ENCODE measurements at places on chromosomes 7 and 10.

GRCh38 chr10:79026341-79026761, 42.4 kb upstream of the ZMIZ1 start:
- DNase-seq: no peak

DNA sequence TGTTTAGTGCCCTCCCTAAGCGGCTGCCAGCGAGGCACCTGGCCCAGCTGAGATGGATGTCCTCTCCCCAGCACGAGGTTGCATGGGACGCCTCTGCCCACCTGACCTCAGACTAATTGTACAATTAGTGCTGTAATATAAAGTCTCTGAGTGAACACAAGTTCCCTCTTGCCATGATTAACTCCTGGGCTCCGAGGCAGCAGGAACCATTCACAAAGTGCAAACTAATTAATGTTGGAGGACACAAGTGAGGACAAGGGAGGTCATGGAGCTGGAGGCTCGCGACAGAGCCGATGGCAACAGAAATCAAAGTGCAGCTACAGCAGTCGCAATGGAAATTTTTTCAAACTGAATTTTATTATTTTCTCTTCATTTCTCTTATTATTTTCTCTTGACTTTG, 156.6 kb upstream of the ADARB2 start:
- no peak for DNase-seq

GRCh38 chr7:154990964-154991540, 11.9 kb downstream of the PAXIP1 start:
- no peak for DNase-seq

DNA sequence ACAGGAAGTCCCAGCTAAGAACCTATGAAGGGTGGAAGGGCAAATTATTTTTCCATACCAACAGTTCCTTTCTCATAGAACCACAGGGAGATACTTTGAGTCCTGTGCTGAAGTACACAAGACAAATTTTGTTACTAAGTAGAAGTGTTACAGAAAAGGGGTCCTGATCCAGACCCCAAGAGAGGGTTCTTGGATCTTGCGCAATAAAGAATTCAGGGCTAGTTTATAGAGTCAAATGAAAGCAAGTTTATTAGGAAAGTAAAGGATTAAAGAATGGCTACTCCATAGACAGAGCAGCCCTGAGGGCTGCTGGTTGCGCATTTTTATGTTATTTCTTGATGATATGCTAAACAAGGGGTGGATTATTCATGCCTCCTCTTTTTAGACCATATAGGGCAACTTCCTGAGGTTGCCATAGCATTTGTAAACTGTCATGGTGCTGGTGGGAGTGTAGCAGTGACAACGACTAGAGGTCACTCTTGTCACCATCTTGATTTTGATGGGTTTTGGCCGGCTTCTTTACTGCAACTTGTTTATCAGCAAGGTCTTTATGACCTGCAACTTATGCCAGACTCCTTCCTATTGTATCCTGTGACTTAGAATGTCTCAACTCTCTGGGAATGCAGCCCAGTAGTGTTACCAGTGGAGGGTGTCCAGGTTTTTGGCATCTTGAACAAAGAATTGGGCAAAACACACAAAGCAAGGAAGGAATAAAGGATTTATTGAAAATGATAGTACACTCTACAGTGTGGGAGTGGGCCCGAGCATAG, 409.4 kb downstream of the SH2D4B start:
- no peak for DNase-seq

DNA sequence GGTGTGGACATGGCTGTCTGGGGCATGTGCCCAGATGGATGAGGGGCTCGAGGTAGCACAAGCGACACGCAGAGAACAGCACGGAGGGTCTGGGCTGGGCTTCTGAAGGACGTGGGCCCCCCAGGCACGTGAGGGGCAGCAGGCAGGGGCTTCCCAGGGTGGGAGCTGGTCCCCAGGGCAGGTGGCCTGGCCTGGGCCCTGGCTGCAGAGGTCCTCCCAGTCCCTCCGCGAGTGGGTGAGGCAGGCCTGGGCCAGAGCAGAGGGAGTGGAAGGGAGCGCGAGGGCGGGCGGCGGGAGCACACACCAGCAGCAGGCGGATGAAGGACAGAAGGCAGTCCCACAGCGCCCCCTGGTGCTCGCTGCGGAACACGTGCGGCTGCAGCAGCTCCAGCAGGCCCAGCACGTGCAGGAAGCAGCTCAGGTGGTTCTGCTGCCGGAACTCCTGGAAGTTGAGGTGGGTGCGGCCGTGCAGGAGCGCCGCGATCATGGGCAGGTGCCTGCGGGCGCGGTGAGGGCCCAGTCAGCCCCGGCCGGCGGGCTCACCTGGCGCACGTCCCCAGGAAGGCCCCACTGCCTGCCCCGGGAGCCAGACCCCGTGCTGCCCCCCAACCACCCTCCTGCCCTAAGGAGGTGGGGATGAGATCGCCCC, 14.7 kb upstream of the MICALL2 start:
- DNase-seq: peak; percentile 83

DNA sequence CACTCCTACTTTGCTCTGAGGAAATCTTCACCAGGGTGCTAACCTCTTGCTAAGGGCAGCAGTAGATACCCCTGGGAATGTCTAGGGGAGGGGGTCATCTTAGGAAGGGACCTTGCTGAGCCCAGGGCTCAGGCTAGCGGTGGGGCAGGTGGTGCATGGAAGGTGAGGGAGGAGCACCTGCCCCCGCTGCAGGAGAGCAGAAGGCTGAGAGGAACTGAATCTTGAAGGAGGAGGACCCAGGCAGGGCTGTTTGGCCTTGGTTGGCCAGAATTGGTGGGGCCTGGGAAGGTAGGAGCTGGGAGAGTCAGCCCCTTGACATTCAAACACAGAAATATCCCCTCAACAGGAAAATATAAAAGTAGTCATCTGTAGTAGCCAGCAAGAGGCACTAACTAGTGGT, 7.0 kb downstream of the CALHM3 start:
- no peak for DNase-seq

- no peak for DNase-seq
These were observed 101.2 kb downstream of the NRP1 start for GRCh38 chr10:33233221-33233620.

- no peak for DNase-seq
These were observed 38.5 kb downstream of the MCU start for GRCh38 chr10:72730479-72730878.

DNA sequence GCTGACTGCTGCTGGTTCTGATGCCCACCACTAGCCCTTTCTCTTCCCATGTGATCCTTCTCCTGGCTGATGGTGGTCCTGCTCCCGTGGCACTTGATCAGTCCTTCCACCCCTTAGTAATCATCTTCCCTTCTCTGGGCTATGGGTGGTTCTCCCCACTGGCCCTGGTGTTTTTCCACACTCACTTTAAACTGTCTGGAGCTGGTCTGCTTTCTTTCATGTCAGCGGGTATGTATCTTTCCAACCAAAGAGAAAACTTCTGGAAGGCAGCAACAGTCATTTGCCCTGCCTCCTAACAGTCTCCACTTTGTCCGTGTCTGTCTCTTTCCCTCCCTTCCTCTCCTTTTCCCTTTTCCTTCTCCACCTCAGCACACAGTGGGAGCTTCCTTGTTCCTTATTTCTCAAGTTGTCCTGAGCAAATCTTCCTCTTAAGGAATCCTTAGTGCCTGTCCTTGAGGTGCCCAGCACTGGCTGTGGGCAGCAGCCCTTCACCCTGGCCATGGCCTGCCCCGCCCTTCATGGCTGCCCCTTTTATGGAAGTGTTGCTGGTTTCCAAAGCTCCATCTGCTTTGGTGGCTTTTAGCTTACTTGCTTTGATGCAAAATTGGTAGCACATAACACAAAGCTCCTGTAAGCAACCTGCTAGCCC, 189.0 kb downstream of the TCF7L2 start:
- no peak for DNase-seq

GRCh38 chr10:118171861-118172260, 125.1 kb upstream of the RAB11FIP2 start:
- DNase-seq: no peak

DNA sequence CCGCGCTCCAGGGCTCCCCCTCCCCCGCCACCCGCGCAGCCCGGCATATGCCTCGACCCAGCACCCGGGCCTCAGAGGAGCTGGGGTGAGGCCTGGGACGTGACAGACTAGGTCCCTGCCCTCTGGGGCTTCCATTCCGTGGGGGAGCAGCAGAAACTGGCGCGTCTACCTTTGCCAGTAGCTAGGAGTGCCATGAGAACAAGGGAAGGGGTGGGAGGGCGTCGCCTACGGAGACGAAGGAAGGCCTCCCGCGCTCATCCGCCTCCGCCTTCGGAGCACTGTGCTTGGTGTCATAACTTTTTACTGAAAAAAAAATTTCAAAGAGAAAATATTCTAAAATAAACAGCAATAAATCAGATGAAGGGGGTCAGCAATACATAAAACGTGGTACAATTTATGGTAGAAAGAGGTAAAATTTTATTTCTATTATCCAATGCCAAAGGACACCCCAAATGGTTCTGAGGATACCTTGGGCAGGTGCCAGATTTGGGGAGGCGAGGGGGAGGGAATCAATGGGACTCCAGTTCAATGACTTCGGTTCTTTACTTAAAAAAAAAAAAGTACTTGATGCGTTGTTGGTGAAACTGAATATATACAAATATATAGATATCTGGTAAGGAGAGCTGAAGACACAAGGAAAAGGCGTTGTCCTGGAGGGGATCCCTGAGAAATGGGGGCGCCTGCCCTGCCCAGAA, 35.1 kb upstream of the GRID1 start:
- DNase-seq: no peak

GRCh38 chr7:44278451-44279161, 46.8 kb downstream of the CAMK2B start:
- DNase-seq: no peak

- DNase-seq: no peak
These were observed 18.5 kb downstream of the ZNF277 start for GRCh38 chr7:112225006-112225405.

DNA sequence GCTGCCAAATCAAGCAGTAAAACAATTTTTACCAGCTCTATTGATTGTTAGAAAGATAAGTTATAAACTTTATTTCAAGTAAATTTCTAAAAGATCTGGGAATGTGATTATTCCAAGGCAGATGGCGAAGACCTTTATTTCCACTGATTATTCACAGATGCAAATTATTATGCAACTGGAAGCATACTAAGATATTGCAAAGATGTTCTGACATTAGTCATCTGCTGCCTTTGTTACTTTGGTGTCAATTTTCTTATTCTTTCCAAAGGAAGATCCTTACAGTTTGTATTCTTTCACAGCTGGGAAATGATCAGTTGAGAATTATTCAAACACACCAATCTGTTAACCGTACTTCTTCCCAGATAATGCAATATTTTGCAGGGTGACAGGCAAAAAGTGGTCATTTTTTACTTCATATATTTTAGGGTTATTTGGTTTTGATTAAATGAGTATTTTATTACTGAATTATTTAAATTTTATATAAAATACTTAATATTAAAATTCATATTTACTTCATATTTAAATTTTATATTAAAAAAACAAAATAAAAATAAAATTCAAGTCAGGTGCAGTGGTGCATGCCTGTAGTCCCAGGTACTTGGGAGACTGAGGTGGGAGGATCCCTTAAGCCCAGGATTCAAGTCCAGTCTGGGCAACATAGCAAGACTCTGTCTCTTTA, 171.3 kb downstream of the FZD1 start:
- DNase-seq: no peak

- no peak for DNase-seq
These were observed 58.4 kb downstream of the MYPN start for GRCh38 chr10:68167586-68168189.

DNA sequence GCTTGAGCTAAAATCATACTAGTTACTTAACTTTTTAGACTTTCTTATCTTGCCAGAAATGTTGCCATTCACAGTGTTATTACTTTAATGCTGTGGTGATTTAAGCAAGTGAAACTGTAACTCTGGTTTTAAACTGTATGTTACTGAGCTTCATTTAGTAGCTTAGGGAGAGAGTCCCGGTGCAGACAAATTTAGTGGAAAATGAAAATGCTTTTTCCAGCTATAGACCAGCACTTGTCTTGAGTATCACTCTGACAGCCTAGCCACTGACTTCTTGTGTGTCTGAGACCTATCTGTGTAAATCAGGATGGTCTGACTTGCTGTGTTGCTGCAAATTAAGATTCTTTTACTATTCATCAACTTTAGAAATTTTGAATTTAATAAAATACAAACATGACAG, 200.8 kb downstream of the CACNB2 start:
- DNase-seq: no peak

DNA sequence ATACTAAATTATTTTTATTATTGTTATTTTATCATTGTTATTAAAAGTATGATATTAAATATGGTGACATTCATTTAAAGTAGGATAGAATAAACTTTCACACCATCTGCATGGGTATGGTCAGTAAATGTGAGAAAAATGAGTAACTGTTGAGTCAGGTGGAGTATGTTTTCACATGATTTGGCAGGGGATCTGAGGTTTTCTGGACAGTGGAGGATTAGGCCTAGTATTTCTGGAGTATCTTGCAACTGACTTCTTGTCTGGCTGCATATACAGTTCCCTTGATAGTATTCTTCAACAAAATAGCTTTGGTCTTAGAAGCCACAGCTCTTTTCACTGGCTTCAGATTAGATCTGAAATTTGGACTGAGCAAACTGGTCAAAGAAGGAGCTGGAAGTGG, 54.5 kb downstream of the GBF1 start:
- DNase-seq: no peak

DNA sequence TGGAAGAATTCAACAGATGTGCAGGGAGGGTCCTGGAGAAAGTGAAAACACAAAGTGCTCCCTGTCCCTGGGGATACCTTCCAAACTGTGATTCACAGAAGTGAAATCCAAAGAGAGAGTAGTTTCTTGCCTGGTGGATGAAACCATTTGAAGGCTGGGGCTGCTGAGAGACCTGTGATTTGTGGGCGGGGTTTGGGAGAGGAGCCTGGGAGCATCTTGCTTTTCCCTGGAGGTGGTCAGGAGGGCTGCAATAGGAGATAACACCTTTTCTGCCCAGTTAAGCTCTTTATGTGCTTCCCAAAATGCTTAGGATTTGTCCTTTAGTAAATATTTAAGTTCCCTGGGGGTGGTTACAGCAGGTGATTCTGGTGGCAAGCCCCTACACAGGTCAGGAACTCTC, 105.3 kb upstream of the TPK1 start:
- DNase-seq: no peak

DNA sequence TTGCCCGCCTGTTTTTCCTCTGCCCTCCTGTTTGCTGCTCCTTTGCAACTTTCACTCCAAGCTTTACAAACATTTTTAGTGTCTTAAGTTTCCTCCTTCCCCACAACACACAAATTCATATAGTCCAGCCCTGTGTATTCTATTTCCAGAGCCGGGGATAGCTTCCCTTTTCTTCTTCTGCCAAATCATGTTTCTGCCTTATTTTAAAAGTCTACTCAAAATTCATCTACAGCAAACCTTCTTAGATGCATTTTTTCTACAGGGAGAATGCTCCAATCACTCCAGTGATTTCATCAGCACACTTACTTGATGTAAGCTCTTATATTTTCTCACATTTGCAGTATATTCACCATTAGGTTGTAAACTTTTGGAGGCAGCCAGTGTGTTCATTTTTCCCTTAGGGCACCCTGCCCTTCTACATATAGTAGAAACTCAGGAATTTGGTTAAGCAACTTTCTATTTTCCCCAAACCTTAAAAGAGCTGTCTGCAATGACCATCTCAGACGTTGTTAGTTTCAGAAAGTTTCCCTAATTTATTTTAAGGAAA, 12.4 kb upstream of the ACTA2 start:
- no peak for DNase-seq

DNA sequence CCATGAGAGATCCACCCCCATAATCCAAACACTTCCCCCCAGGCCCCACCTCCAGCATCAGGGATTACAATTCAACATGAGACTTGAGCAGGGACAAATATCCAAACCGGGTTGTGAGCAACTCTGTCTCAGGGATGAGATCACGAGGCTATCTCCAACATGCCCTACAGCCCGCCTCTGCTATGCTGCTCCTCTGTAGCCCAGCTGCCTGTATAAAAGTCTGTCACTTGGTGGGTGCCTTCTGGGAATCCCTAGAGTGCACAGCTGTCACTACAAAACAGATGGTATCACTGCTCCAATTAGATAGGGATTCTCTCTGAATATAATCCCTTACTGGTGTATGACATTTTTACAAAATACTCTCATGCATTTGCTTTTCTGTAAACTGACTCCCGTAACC, 114.9 kb upstream of the NANOS1 start:
- no peak for DNase-seq
